ENCODE measurements at places on chromosomes 2 and 18.
A peak's percentile ranks its signal among the peaks of the same experiment; 100 is the strongest.

GRCh38 chr2:237297421-237298150, 116.4 kb downstream of the COL6A3 start:
- no peak for DNase-seq

DNA sequence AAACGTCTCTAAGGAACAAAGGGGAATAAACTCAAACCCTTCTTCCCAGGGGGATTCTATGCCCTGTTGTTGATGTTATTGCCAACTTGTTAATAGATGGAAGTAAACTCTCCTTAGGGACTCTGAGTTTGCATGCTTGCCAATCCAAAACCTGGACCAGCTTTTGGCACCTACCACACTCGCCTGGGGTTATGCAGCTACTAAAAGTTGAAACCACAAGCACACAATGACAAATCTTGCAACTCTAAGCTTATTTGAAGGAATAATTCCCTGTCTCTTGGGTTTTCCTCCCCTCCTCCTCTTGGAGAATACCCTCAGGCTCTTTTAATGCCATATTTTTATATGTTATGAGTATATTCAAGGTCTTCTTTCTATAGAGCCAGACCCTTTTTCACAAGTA, 484.1 kb downstream of the FBXO15 start:
- DNase-seq = no peak

DNA sequence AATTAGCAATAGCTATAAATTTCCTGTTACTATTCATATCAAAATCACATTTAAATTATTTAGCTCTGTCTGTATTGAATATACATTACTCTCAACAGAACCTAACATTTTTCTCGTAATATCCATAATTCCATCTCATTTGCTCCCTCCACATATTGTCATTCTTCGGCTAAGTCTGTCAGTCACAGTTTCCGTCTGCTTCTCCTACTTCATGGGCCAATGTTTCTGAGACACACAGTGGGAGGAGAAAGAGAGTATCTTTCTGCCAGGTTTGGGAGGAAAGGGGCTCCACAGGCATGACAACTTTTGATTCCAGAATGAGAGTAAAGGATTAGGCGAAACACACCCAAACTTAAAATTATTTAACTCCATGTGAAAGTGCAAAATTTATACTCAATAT, 273.1 kb upstream of the SMIM21 start:
- no peak for DNase-seq

- no peak for DNase-seq
Measured at GRCh38 chr18:56831988-56832387, 180.8 kb downstream of the WDR7 start.

GRCh38 chr2:159101755-159102489, 133.5 kb downstream of the TANC1 start:
- no peak for DNase-seq

DNA sequence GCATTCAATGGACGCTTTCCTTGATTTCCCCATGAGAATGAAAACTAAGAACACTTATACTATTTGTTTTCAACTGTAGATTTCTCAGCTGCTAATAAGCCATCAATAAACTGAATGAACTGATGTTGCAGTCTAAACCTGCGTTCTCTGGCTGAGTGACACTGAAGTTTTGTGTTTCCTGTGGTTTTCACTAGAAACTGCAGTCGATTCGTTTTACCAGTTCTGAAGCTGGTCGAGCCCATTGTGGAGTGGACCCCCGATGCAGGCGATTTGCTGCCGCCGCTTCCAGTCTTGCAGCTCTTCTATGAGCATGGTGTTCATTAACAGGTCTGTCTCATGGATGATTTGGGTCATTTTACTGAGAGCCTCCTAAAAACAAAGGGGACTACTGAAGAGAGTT, 50.6 kb upstream of the STAT1 start:
- no peak for DNase-seq

DNA sequence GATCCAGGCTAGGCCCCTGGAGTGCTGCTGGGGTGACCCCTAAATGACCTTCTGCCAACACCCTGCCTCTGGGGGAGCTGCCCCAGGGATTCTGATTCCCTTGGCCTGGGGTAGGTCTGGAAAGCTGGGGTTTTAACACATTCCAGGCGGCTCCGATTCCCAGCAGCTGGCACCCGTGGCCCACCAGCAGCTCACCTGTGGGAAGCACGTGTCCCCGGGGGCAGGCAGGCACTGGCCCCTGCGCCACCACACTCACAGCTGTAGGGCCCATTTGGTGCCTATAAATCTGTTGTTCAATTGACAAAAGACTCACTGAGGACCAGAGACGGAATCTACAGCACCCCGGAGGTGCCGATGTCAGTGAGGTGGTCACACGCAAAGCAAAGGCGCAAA, 4.1 kb upstream of the KLHL30 start:
- DNase-seq = no peak

DNA sequence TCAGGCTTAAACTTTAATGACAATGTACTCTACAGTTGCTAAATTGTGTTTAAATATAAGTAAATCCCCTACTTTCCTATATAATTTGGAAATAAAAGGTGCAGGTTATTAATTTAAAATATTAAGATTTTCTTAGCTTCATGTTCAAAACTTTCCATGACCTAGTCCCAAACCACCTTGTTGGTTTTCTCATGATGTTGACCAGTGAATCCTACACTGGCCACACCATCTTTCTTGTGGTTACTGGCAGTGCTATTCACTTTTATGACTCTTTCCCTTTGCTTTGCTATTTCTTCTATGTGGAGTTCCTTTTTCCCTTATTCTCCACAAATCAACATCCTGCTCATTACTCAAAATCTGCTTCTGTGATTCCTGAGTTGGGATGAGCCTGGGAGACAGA, 138.6 kb upstream of the NDUFV2 start:
- DNase-seq = no peak

GRCh38 chr2:156908825-156909224, 348.7 kb upstream of the GALNT5 start:
- no peak for DNase-seq

DNA sequence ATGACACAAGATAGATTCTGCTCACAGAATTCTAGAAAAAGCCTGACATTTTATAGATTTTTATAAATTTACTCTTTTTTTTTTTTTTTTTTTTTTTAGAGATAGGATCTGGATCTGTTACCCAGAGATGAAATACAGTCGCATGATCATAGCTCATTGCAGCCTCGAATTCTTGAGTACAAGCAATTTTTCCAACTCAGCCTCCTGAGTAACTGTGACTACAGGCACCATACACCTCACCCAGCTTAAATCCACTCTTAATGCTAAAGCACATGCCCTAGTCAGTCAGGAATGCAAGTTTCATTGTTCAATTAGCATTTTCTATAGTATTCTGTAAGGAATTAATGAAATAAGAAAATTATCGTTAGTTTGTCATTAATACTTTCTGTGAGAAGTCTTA, 32.1 kb upstream of the WDR75 start:
- DNase-seq = no peak

- DNase-seq = no peak
Measured at GRCh38 chr18:6938003-6938402, 179.6 kb downstream of the LAMA1 start.

DNA sequence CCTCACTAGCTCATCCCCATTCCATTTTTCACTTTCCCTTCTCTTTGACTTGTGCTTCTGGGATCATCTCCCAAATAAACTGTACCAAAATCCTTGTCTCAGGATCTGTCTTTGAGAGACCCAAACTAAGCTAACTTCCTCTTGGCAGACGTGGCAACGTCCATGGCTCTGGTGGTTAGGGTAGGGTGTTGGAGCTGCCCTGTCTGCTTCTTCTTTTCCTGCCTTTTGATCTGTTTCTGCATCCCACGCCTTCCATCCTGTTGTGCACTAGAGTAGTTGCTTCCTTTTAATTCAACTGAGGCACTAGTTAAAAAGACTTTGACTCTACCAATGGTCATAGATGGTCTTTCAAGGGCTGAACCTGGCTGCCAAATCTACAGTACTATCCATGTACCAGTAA, 5.5 kb upstream of the MAP4K4 start:
- DNase-seq = no peak

DNA sequence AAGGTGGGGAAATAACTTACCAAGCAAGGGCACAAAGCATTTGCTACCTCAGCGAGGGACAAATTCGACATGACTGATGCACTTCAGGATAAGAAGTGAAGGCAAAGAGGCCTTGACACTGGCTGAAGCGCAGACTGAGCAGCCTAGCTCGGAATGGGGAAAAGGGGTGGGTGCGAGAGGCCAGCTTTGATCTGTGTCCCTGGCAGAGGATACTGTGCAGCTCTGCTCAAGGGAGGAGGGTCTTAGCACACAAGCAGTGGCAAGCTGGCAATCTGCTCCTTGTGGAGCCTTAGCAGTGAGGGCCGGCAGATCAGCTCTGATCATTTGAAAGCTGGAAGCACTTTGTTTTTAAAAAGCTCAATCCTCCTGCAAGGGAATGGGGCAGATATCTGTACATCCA, 222.3 kb downstream of the ZBTB7C start:
- DNase-seq = no peak

DNA sequence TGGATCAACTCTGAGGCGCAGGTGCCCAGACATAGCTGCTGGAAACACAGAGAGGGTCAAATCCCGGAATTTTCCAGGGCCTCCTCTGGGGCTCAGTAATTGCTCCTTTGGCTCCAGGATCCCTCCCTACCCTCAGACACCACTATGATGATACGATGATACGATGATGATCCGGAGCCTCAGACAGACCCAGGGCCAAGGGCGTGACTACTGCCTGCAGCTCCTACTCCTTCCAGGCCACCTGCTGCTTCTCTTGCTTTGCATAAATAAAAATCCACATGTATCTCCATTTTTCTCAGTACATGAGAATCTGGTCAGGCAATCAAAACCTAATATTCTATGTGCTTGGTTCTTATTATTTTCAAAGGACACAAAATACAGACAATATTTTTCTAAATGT, 33.7 kb downstream of the MRPL35 start:
- no peak for DNase-seq

- DNase-seq = no peak
Measured at GRCh38 chr2:120802867-120803484, 67.3 kb downstream of the GLI2 start.

DNA sequence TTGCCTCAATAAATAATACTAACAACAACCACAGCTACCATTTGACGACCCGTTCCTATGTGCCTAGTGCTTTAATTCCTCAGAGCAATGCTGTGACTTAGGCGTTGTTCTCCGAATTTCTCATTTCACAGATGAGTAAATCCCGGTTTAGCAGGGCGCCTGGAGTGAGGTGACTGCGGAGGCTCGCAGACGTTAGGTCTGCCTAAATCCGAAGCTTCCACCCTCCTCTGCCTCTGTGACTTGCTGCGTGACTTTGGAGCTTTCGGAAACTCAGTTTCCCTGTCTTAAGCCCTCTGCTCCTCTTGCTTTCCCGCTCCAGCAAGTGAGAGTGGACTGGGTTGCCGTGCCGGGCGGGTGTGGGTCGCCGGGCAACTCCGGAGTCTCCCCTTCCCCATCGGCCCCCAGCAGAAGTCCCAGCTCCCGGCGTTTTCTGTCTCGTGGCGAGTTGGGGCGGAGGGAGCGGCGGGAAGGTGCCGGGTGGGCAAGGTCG, 711 bp upstream of the ATOH8 start:
- no peak for DNase-seq

DNA sequence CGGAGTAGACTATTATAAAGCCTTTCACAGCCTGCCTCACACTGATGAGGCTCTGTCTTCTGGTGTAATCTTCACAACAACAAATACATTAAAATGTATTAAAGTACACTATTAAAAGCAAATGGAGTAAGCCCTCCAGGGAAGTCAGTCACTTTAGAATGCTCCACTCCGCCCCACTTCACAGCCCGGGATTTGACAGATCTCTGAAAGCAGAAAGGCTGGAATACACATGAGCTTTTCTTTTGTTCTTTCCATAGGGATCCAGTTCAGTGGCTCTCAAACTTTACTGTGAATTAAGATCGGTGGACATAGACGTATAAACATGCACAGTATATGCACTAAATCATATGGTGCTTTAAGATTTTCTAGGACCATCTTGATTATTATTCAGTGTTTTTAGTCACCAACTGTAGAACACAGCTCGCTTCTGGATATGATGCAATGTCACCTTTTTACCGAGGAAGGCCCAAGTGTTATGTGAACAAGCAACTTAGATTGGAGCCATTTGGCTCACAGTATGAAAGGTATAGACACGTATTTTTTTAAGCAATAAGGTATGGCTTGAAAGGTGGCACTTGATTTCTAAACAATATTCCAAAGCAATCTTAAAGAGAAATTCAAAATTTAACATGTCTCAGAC, 151.1 kb downstream of the PRKCE start:
- DNase-seq = no peak

DNA sequence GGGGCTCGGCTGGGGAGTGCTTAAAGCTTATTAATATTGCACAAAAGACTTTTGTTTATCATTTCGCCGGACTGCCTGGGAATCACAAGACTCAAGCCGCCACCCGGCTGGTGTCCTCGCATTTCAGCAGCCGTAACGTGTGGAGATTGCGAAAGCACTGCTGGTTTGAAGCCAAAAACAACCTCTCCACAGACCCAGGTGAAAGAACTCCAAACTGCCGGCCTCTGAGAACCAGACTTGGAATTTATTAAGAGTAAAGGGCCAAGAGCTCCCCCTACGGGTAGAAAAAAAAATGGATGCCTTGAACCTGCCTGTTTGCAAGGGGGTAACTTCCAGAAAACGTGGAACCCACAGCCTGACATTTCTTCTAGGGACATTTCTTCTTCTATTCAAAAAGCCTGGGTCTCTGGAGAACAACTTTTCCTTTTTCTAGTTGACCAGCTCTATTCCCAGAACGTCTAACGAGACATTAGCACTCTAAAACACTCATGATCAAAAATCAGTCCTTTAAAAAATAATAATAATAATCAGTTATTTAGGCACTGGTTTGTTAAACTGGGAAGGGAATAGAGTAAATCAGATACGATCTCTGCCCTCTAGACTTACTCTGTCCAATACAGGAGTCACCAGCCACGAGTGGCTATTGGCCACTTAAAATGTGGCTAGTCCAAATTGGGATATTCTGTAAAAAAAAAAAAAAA, 216.3 kb downstream of the C1D start:
- DNase-seq = peak; percentile 58

GRCh38 chr2:124289060-124289459, 264.0 kb downstream of the CNTNAP5 start:
- DNase-seq = no peak

DNA sequence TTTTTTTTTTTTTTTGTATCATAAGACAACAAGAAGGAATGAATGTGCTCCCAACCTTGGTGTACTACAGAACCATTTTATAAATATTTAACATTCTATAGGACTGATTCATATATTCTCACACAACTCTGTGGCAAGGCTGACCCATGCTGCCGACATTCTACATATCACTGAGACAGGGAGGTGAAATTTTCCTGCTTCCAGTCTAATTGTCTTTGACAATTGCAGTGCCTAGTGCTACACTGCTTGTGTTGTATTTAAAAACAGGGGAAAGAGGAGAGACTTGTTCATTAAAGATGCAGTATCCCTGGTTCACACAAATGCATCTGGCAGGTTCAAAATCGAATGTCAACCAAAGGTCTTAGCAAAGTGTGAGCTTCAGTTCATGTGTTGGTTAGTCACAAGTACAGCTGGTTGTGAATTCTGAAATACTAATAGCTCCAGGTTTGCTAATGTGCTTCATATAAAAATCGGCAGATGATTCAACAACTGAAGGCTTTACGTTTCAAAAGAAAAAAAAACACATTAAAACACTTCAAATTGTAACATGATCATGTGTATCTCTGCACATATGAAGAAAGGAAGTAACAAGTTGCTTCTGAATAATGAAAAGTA, 130.8 kb downstream of the FIGN start:
- no peak for DNase-seq

- no peak for DNase-seq
Measured at GRCh38 chr2:238694136-238694755, 153.6 kb upstream of the TWIST2 start.

All from left colon (tissue), 2 donors.